ENCODE measurements at places on chromosomes 1 and 21.
A peak's percentile ranks its signal among the peaks of the same experiment; 100 is the strongest.

- no peak for DNase-seq
Measured at GRCh38 chr1:83104558-83104957, 894.4 kb downstream of the TTLL7 start.

- no peak for DNase-seq
Measured at GRCh38 chr1:36988741-36989193, 45.5 kb downstream of the GRIK3 start.

DNA sequence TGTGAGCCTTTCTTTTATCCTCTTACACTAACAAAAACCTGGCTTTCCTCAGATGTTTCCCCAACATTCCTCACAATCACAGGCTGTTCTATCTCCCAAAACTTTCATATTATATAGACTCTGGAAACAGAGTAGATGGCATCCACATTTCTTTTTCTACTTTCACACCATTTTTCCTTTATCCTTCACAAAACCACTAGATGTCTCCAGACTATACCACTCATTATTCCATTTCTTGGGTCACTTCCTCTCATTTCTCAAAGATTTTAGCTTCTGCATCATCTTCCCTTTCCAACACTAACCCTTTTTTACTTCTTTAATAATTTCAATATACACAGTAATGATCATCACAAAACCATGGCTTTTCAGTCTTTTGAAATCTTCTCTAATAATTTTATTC is 286.0 kb upstream of the DEPDC1 start:
- DNase-seq = no peak

DNA sequence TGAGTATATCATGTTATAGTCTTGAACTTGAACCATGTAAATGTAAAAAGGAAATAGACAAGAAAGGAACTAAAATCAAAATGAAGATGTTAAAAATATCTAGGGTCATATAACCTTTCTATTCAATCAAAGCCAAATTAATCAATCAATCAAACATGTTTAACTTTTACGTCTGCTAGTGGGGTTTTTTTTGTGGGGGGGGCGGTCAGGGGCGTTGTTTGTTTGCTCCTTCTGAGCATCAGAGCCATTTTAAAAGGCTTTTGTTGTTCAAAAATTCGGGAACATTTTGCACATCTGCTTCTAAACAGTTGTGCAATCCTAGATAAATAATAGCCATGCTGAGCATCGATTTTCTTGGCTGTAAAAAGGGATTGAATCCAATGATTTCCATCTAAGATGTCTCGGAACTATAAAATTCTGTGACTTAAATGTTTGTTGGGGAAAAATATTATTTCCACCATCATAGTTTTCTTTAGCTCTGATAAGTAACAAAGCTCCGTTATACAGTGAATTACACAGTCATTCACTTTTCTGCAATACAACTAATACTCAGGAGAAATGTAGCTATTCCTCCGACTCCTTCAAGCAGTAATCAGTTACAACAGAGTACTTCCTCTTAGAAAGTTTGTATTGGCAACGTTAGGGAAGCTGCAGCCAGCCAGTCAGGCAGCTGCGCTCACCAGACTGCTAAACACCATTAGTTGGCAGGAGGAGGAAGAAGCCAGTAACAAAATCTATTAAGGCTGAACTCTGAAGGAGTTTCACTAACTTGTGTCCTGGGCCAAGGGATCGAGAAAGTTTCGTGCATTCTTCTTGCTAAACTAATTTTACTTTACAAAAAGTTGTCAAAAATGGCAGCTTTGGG is 2.2 kb downstream of the SPATA6 start:
- DNase-seq = peak; percentile 19

DNA sequence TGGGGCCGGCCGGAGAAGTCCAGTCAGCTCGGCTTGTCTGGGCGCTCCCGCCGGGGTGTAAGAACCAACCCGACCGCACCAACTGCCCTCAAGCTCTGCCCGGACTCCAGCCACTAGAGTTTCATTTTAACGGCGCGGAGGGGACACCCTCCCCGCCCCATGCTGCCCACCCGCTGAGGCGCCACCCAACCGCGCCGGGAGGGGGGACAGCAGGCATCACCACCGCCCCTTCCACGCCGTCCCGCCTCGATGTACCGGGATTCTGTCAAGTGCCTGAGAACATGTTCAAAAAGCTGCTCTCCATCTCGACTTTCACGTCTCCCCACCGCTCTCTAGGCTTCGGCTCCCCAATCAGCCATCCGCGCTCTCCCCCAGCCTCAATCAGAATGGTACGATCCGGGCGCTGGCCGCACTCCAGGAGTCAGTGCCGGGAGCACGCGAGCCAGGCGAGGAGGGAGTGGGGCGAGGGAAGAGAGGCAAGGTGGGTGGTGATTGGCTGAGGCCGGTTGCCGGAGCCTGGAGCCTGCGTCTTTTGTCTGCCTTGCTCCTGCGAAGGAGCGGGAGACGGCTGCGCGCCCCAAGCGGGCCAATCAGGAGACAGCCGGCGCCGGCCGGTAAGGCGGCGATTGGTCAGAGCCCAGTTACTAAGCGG is at the start of gene PIK3R3:
PIK3R3 (minus strand) TSS at position 101 of the 652 bp plus-strand sequence. CDS start 677 bp downstream, outside the sequence.
- DNase-seq = peak; percentile 94

GRCh38 chr1:44714532-44714931 is 16.4 kb downstream of the RNU5D-1 start:
- DNase-seq = no peak

DNA sequence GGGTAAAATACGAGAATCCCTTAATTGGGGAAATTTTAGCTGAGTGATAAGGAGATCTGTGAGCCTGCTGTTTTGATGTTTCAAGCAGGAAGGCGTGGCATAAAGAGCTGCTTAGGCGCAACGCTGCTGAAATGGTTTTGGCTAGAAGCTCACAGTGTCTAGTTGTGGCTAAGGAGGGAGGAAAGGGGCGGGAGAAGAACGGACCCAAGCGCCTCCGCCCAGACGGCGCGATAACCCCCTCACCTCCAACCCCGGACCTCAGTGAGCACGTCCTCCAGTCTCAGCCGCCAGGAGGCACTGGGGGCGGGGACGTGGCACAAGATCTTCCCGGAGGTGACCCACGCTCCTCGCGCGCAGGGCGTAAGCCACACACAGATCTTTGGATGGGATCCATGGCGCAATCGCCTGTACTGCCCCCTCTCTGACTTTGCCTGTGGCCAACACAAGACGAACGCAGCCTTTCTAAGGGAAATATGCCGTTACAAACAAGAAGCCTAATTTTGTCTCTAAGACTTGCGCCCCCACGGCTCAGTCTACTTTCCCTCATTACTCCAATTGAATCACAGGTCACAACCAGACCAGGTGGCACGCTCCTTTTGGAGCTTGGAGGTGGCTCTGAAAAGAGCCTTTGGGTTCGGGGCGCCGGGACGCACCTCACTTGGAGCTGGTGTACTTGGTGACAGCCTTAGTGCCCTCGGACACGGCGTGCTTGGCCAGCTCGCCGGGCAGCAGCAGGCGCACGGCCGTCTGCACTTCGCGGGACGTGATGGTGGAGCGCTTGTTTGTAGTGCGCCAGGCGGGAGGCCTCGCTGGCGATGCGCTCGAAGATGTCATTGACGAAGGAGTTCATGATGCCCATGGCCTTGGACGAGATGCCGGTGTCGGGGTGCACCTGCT is 23.4 kb upstream of the RNF187 start:
- peak; percentile 71 for DNase-seq

DNA sequence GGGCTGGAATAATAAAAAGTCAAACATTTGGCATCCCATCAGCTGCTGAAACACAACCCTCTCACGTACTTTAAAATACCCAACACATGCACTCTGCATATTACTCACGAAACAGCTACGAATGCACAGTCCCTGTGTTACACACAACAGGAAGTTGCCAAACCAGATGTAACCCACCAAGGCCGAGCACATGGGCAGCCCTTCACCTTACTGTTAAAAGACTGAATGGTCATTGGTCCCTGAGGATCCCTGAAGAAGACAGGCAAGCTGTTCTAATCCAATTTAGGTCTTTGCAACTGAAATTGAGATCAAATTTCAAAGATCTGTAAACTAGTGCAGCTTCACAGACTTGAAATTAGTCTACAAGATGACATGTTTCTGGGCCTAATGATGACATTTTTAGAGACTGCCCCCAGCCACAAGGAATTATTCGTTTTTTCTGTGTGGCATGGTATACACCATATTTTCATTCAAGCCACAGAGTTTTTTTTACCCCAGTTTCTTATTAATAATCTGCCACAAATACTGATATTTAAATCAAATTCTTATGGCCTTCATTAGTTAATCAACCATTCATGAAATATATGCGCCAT is 25.6 kb upstream of the IER5 start:
- peak; percentile 37 for DNase-seq

DNA sequence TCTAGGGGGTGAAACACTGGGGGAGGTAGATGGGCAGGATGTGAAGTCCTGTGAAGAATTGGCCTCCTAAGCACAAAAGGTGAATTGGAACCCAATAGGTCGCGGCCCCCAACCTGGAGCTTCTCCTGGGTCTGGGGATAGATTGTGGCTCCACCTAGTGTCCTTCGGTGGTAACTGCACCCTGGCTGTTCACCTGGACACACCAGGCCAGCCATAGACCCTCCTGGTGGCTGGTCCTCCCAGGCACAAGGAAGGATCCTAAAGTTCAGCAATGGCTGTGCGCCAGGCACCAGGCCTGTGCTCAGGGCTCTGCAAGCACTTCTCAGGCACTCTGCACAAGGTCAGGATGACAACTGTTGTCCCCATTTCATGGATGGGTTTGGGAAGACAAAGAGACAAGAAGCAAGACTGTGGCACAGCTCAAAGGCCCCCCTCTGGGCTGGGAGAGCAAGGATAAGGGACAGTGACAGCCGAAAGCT is 13.5 kb downstream of the ESPN start:
- DNase-seq = peak; percentile 80

GRCh38 chr1:159940006-159940620 is 5.3 kb downstream of the IGSF9 start:
- DNase-seq = no peak

DNA sequence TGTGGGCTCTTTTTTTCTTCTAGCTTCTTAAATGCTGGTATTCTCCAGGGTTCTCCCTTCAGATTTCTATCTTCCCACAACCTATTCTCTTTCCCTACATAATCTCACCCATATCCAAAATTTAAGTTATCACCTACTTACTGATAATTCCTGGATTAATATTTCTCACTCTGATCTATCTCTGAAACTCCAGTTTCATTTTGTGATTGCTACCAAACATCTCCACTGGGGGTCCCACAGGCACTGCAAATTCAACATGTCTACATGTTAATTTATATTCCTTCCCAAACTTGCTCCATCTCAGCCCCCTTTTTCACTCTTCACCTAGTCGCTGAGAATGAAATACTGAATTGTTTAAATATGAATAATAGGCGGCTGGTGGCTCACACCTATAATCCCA is 9.9 kb upstream of the C1orf141 start:
- peak; percentile 44 for DNase-seq

DNA sequence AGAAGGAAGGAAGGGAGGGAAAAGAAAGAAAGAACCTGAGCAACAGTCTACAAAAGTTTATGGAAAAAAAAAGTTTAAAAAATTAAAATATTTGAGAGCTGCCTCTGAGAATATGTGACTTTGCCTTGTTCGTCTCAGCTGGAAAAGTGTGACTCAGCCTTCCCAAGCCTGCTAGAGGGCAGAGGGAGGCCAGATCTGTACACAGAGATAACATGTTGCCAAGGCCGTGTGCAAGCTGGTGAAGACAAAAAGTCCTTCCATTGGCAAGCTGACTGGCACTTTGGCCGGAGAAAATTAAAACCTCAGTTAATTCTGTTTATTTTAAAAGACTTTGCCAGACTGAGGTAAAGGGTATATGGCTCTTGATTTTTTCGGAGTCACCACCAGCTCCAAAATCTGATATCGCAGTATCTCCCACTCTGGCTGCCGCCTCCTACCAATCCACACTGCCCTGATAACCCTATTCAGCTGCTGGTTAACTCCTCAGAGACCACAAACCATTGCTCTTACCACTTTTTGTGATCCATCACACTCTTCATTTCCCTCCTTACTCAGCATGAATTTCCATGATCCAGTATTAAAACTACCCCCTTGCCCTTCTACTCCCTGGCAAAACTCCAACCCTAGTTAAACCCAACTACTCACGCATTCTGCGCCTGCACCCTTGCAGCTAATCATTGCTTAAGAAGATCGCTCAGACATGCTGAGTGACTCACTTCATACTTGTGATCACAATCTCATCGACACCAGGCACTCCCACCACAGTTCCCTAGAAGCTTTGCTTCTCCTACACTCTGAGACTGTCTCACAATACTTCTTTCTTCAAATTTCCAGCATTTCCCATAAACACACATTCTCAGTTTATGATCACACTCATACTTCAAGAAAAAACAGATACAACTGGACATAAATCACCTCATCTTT is 5.7 kb upstream of the PPP1R15B start:
- DNase-seq = no peak

- no peak for DNase-seq
Measured at GRCh38 chr1:99331636-99332035, 67.3 kb downstream of the PLPPR4 start.

- DNase-seq = no peak
Measured at GRCh38 chr1:154628121-154628405, 20.1 kb upstream of the ADAR start.

- DNase-seq = peak; percentile 49
Measured at GRCh38 chr1:155012026-155012546, 9.5 kb downstream of the ZBTB7B start.

DNA sequence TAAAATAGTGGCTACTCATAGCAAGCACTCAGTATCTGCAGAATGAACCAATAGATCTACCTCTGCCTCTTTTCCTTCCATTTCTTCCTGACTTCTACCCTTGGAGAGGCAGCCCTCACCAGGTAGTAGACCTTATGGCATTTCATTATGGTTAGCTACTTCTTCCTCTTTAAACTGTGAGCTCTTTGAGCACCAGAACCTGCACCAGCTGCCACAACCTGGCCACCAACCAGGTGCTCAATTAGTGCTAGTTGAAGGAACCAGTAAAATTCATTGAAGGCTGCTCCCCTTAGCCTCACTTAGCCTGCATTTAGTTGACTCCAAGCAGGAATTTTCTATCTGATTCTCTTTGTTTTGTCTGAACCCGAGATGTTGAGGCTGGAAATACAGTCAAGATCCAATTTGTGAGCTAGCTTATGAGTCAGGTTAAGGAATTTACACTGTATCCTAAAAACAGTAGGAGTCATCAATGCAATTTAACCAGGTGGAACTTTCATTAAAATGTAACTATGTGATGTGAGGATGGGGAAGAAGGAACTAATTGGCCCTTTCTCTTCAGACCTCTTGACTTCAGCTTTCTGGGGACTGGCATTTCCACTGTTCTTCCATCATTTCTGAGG is 81.5 kb upstream of the UBE2U start:
- DNase-seq = no peak

Measured in CD4-positive, alpha-beta T cell treated with Interleukin-21 for 1 hour (primary cell).